ENCODE measurements at places on chromosomes 7 and 10. TPM values are rescaled to one million over a fixed set of nuclear protein-coding genes. Genes with fewer than 3 reads are reported as not detected.

CYP3A4 gene
- not detected for total RNA-seq

DNA2 gene
- total RNA-seq = 6.7 TPM

FAM25A gene
- not detected for total RNA-seq

ITIH2 gene
- total RNA-seq = not detected

TECTB gene
- not detected for total RNA-seq

CPEB3 gene
- 6.2 TPM for total RNA-seq

TRIM50 gene
- 0.71 TPM for total RNA-seq

PPP1R9A gene
- 47.9 TPM for total RNA-seq

SPAM1 gene
- total RNA-seq = not detected

TRIL gene
- total RNA-seq = 9.7 TPM

VWDE gene
- total RNA-seq = 2.8 TPM

UNCX gene
- total RNA-seq = not detected

COL13A1 gene
- 1.0 TPM for total RNA-seq

PRRT4 gene
- total RNA-seq = 4.0 TPM

PLXNA4 gene
- total RNA-seq = 9.0 TPM

All from sciatic nerve (tissue), 2 donors.